ENCODE measurements at places on chromosomes 13 and 19. TPM values are rescaled to one million over a fixed set of nuclear protein-coding genes. Genes with fewer than 3 reads are reported as not detected.

Gene FTL
- total RNA-seq, result 1,151 TPM

DNA sequence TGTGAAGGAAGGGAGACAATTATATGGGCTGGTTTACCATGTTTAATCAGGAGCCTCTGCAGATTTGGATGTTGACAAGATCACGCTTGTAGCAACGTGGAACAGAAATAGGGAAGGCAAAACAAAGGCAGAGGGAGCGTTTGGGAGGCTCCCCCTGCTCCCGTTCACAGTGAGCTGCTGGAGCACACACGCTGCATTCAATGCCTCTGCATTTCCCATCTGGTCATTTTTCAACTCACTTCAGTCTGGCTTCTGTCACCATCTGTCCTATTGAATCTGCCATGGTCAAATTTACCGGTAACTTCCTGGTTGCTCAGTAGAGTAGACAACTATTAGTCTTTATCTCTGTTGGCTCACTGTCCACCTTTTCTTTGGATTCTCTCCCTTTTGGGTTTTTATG, 91.0 kb downstream of the NHLRC3 start:
- DNase-seq, result no peak

DNA sequence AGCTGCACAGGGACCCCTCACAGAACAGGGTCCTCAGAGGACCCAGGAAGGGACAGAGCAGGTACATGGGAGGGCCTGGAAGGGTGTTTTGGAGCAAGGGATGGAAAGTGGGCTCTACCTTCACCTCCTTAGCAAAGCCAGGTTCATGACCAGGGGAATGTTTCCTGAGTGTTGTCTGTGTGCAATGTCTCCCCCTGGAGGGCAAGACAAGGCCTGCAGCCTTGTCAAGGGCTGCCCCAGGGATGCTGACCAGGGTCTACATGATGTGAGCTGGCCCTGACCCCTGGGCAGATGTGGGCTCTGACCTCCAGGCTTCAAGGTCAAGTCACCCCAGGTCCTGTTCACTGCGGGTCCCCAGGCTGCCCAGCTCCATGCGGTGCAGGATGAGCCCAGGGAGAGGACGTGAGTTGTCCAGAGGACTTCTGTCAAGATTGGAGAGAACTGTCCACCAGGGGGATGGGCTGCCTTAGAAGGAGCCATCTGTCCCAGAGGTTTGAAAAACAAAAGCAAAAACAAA, 1.0 kb upstream of the CEACAM1 start:
- peak; percentile 62 for DNase-seq

GRCh38 chr19:11421371-11422098, 2.4 kb upstream of the RGL3 start:
- DNase-seq, result peak; percentile 70

- DNase-seq, result no peak
Observed at GRCh38 chr19:3632739-3633558, 6.4 kb upstream of the CACTIN start.

Gene C1QTNF9
- total RNA-seq, result 0.44 TPM
